Esophagus squamous epithelium (tissue), 5 donors: ENCODE measurements at places on chromosomes 2 and 18.

- no peak for DNase-seq
Measured at GRCh38 chr2:23596316-23596885, 211.4 kb downstream of the KLHL29 start.

DNA sequence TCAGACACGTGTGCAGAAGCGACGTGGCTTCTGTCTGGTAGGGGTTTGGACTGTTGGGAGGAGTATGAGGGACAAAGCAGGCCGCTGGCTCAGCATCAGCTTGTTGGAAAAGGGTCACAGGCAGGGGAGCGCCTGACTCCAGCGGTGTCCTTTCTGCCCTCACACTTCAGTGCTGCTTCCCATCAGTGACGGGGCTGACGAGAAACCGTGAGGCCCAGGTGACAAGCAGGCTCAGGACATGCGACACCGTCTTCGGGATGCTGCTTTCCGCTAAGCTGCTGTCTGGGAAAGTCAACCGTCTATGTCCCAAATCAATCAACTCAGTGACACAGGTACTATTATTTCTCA lies 90.5 kb downstream of the USP40 start:
- no peak for DNase-seq

- no peak for DNase-seq
Measured at GRCh38 chr2:55907686-55908085, 15.9 kb downstream of the EFEMP1 start.

- DNase-seq = no peak
Measured at GRCh38 chr2:236341067-236341466, 76.9 kb upstream of the ASB18 start.

GRCh38 chr2:133526530-133527300 lies 41.5 kb downstream of the NCKAP5 start:
- DNase-seq = no peak

GRCh38 chr2:100407073-100407472 lies 10.4 kb downstream of the CHST10 start:
- DNase-seq = no peak

DNA sequence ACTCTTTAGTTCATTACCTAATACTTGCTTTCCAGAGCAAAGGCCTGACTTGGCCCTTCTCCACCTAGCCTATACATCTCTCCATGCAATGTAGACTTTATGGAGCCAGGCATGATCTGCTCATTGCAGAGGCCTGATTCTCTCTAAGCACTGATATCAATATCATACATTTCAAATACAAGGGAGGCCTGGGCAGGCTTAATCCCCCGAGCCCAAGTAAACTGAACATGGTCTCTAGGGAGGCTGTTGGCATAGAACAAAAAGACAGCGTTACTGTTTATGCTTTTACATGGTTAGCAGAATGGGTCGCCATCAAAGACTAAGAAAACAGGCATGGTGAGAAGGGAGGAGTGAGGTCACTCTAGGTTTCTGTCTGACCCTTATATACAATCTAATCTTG lies 695.1 kb downstream of the ZEB2 start:
- DNase-seq = no peak

GRCh38 chr2:127437781-127438726 lies 19.8 kb downstream of the PROC start:
- DNase-seq = no peak

DNA sequence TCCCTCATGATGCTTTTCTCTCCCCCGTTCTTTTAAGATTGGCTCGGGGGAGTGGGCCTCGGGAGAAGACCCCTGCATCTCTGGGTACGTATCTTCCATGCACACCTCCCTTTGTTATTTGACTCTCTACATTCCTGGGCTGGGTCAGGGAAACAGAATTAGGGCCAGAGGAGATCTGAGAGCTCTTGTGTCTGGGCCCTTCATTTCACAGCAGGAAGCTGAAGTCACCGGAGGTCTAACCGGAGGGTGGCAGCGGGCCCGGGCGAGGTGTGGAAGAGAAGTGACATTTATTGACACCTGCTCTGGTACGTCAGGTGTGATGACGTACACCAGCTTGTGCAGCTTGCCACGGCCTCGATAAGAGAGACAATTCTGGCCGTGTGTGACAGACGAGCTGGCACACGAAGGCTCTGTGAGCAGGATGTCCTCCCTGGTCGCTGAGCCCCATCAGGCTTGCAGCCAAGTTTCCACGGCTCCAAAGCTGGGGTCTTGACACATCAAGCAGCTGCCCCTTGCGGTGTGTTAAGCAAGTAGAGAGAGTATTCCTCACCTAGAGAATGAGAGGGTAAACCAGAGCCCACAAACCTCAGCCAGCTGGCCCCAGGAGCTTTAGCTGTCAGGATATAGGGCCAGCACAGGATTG lies 30.4 kb downstream of the TOGARAM2 start:
- no peak for DNase-seq

DNA sequence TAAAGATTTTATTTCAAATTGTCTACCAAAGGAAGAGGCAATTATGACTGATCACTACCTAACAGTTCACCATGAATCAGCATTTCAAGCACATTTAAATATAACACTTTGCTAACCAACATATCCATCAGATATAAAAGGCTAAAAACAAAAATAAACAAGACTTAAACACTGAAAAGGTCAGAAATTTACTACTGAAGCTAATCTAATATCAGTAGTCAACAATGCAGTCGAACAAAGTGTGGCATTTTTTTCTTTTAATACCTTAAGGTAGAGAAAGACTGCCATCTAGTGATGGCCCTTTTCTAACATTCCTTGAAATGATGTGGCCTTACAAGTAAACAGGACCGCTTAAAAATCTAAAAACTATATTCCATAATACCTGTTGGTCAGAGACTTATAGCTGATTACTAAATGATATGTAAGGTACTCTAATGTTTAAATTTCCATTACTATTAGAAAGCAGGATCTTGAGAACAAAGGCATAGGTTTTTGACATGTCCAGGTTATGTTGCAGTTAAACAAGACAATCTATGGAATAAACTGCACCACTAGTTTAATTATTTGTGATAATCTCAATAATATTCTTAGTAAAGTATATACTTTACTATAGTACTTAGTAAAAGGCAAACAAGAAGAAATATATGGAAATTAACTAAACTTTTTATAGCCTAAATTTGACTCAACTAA lies 80.0 kb downstream of the EXOC6B start:
- DNase-seq = no peak

GRCh38 chr2:99981840-99982239 lies 160.6 kb downstream of the AFF3 start:
- DNase-seq = no peak

DNA sequence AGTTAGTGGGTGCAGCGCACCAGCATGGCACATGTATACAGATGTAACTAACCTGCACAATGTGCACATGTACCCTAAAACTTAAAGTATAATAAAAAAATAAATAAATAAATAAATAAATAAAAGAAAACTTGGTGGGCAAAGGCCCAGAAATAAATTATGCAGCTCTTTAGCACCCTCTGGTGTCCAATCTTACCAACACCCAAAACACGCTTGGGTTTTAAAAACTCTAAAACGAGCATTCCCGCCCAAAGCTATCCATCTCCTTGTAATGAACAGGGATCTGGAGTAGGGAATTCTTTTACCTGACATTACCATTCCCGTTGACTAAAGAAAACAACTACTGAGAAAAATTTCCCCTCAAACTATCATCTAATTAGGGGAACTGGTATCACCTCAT lies 2005.9 kb upstream of the CELF4 start:
- no peak for DNase-seq

- DNase-seq = no peak
Measured at GRCh38 chr2:176848844-176849243, 363.8 kb upstream of the HNRNPA3 start.

DNA sequence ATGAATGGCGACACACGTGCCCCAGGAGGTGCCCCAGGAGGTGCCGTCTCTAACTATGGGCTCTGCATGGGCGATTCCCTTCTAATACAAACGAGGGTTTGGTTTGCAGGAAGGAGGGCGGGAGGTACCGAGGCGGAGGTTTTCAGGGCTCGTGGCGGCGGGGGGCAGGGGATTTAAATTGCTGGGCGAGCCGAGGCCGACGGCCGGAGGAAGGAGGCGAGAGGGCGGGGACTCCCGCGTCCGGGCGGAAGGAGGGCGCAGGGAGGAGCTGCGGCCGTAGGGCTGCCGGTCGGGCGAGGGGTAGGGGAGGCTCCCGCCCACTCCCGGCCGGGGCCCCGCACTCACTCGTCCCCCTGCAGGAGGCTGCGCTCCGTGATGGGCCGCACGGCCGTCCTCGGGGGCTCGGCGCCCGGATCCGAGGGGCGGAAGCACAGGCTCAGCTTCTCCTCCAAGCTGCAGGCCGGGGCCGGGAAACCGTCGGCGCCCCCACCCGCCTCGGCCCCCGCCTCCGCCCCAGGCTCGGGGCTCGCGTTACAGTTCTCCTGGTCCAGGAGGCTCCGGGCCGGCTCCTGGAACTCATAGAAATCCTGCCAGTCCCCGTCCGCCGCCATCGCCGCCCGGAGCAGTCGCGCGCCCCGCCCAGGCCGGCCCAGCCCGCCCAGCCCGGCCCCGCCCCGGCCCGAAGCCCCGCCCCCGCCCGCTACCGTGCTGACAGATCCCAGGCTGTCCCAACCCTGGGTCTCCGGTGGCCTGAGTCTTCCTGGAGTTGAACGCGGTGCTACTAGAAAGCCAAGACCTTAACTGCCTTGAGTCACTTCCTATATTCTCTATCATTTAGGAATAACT lies at the start of gene FEZ2:
TSS of gene FEZ2 (minus strand) at position 637 of the 846 bp plus-strand sequence. CDS start at position 611, 26 bp downstream.
- DNase-seq = no peak

DNA sequence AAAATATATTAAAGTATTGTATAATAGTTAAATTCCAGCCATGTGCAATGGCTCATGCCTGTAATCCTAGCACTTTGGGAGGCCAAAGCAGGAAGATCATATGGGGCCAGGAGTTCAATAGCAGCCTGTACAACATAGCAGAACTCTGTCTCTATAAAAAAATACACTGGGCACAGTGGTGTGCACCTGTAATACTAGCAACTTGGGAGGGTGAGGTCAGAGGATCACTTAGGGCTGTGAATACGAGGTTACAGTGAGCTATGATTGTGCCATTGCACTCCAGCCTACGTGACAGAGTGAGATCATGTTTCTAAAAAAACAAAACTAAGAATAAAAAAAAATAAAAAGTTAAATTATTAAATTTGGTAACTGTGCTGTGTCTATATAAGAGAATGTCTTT lies 36.1 kb downstream of the ZRANB3 start:
- no peak for DNase-seq

DNA sequence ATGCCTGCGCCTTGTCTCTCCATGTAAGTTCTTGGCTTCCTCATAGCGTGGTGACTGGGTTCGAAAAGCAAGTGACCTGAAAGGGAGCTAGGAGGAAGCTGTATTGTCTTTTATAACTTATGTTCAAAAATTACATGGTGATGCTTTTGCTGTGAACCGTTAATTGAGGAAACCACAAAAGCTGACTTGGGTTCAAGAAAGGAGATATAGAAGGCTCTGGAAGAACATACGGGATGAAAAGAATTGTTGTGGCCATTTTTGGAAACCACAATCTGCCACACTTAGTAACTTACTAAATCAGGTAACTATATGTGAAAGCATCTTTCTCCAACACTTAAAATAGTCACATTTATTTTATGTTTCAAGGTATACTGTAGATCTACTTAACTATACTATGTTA lies 177.0 kb upstream of the RBMS1 start:
- DNase-seq = no peak

GRCh38 chr2:11072550-11072949 lies 82.7 kb upstream of the SLC66A3 start:
- DNase-seq = no peak

GRCh38 chr2:191064590-191064989 lies 50.6 kb upstream of the STAT1 start:
- no peak for DNase-seq

- no peak for DNase-seq
Measured at GRCh38 chr2:233385489-233386044, 31.3 kb downstream of the DGKD start.

DNA sequence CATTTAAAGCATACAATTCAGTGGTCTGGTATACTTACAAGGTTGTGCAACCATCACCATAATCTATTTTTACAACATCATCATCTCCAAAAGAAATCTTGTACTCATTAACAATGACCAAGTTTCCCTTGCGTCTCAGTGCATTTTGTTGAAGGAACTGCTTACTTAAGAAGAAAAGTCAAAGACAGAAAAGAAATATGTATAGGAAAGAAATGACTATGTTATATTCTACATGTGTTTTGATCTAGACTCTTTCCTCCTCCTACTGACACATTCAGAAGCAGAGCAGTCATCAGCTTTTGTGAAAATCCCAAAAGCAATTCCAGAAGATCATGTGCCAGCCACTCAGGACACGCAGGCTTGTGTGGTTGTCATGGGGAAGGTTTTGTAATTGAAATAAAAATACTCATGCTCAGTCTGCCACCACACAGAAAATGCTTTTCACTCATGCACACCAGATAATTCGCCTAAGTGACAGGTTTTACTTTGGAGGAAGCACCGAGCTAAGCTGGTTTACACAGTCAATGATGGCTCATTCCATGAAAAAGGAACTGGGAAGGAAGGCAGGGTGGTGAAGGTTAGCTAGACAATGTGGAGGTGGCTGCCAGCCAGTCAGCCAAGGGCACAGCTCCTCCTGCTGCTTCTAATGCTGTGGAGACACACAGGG lies 158.5 kb upstream of the REV1 start:
- DNase-seq = no peak

DNA sequence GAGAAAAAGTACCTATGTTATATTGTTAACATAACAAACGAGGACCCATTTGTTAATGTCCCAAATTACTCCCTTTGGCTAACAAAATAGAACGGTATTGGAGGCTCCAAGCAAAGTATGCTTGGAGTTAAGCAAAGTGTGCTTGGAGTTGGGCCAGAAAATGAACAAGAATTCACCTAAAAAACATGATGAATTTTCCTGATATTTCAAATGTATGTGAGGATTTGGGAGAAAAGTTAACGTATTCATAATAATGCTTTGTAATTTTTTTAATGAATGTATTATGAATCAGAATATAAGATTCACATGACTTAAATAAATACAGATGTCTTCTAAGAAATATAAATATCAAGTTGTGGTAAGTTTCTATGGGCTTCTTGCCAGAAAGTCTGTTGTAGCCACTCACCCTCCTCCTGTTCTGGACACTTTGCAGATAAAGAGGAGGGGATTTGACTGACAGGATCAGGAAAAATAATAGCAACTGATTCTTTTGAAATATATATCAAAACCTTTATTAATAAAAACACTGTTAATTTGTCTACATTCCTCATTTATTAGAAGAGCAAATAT lies 423.7 kb upstream of the MMADHC start:
- DNase-seq = no peak

DNA sequence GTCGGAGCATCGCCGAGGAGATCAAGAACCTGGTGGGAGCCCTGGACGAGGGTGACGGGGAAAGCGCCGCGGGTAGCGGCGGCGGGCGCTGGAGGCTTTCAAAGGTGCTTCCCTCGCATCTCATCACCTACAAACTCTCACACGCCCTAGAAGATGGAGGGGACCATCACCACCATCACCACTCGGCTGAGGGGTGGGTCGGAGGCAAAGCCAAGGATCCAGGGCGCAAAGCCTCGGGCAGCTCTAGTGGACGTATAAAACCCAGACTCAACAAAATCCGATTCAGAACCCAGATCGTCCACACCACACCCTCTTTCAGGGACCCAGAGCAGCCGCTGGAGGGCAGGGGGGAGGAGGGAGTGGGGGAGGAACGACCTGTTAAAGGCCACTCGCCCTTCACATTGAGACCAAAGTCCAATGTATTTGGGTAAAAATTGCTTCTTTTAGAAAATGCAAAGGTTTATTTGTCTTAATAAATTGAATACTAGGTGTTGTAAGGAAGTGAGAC lies 1.5 kb downstream of the SOWAHC start:
- no peak for DNase-seq
